ENCODE measurements at places on chromosomes 4 and X. TPM values are rescaled to one million over a fixed set of nuclear protein-coding genes. Genes with fewer than 3 reads are reported as not detected.

Gene NAP1L2
- total RNA-seq = 5.4 TPM

Gene TLR2
- 7.3 TPM for total RNA-seq

Gene RNF128
- total RNA-seq = not detected

Gene ESX1
- total RNA-seq = not detected

Gene CSAG3
- not detected for total RNA-seq

Gene NAP1L3
- 3.9 TPM for total RNA-seq

Gene TGIF2LX
- total RNA-seq = not detected

Gene TKTL2
- total RNA-seq = 0.10 TPM
